ENCODE measurements at places on chromosomes 4 and X.

GRCh38 chr4:145829629-145830395 is 108.8 kb downstream of the ZNF827 start:
- DNase-seq = no peak

DNA sequence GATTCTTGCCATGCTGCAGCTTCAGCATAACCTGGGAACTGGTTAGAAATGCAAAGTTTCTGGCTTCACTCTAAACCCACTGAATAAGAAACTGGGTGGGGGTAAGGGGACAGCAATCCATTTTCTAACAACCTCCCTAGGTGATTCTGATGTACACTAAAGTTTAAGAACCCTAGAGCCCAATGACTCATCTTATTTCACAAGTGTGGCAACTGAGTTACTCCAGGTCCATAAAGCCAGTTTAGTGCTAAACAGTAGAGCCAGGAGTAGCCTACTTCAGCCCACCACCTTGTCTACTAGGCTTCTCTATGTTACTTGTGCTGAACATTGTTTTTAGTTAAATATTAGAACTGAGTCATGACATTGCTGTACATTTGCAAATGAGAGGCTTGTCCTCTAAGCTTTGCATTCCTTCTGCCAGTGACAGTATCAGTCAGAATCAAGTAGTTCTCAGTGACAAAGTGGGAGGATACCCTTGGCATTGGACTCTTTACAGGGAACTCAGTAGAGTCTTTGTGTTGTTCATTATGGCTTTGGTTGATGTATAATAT is 518.0 kb downstream of the RPA4 start:
- DNase-seq = no peak

GRCh38 chrX:118373538-118373937 is 27.6 kb downstream of the WDR44 start:
- no peak for DNase-seq

DNA sequence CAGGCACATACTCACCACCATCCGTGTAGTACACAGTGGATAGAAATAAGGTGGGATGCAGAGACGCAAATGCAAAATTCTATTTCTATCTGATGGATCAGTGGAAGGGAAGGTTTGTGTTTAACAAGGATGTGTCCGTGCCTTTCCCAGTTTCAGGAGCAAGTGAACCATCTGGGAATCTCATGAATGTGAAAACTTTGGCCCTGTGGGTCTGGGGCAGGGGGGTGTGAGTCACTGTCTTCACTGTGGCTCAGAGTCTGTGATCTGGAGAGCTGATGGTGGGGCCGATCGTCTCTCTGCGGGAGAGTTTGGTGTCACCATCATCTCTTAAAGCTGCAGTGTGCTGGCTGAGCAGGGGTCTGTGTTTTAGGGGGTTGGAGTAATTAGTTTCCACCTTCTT is 179.3 kb upstream of the STS start:
- no peak for DNase-seq

GRCh38 chrX:69919749-69920148 is 130.0 kb downstream of the AWAT2 start:
- no peak for DNase-seq

DNA sequence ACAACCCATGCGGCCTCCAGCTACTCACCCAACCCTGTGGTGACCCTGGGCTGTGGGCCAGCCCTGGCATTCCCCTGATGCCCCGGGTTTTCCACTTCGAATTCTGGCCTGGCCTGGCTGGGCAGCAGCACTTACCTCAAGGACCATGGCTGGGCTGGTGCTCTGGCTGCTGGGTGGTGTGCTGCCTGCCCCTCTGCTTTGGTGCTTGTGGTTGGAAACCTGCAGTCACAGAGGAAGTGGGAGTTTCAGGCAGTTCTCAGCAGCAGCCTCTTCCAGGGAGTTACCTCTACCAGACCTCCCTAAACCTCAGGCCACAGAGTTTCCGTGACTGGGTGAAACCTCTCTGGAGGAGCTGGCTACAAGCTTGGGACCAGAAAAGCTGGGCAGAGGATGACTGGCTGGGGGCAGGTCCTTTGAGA is at the start of gene CXCR3:
TSS of gene CXCR3 (minus strand) at position 209 of the 419 bp plus-strand sequence. CDS start at position 147, 62 bp downstream.
- no peak for DNase-seq

DNA sequence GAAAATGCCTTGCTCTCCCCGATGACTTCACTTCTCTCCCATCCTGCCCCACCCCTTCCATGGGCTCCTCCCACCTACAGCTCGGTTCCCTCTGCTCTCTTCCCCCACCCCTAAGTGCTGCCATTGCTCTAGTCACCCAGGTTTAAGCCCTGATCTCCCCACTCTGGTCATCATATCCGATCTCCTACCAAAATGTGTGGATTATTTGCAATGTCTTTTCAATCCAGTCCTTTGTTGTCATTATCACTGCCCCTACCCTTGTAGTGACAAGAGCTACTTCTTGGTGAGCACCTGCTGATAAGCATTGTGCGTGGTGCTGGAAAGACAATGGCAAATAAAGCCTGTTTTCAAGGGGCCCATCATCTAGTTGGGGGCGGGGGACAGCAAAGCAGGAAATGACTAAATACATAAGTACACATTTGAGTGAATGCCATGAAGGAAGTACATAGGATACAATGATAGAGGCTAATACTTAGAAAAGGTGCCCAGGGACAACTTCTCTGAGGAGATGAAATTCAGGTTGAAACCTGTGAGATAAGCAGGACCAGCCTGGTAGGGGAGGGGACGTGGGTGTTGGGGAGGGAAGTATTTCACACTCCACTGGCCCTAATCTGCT is 63.8 kb downstream of the DLG3 start:
- no peak for DNase-seq

GRCh38 chr4:1658146-1658545 is 26.0 kb downstream of the FAM53A start:
- no peak for DNase-seq

DNA sequence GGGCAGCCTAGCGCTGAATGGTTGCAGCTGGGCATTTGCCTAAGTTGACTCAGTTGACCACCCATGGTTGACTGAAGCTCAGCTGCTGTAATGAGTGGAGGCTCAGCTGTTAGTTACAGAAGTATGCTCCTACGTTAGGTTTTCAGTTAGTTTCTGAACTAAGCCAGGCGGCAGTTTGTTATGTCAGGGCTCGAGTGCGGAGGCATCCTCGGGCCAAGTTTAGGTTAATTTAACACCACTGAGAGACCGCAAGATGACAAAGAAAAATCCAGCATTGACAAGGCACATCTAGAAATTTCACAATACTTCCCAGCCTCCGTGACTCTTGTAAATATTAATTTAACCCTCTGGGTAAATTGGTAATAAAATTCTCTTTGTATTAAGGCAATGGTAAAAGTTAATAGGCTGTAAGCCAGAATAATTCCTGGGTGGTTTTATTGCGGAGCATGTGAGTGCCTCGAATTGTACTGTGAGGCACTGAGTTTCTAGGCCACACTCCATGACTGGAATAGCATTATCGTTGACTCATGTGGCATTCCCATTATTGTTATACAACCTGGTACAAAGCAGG is 33.1 kb upstream of the CDKN2AIP start:
- no peak for DNase-seq

DNA sequence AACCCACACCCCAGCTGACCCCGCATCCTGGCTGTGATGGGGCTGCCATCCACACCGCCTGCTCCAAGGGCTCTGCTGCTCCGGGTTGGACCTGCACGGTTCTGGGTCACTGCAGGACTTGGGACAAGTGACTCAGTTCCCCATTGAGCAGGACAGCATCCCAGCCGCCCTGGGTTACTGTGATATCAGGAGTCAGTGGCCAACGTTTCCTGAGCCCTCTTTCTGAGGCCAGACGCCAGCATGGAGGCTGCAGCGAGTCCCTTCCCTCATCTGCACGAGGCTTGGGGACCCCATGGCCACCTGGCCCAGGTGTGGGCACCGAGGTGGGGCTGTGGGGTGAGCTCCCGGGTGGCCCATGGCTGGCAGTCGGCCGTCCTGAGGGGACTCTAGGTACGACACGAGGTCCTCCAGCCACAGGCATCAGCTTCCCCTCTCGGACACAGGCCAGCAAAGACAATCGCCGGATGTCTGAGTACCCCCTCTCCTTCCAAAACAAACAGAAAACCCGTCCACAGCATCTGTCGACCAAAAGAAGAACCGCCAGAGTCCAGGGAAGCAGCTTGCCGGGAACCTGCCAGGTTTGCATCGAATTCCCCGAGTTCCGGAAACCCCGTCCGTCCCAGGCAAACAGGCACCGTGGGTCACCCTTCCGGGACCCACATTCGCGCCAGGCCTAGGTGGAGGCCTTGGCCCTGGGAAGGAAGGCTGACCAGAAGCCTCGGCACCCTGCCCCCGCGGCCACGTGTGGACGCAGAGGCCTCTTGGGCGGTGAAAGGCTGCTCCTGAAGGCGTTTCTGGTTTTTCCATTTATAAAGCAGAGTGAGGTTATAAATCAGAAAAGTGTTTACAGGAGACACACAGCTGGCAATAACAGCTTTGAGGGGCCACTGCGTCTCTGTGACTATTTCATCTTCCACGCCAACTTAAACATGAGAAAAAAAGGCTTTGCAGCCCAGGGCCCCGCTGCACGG is 136.0 kb downstream of the FAM53A start:
- DNase-seq = no peak

GRCh38 chr4:156763511-156763910 is 208.1 kb downstream of the PDGFC start:
- no peak for DNase-seq

DNA sequence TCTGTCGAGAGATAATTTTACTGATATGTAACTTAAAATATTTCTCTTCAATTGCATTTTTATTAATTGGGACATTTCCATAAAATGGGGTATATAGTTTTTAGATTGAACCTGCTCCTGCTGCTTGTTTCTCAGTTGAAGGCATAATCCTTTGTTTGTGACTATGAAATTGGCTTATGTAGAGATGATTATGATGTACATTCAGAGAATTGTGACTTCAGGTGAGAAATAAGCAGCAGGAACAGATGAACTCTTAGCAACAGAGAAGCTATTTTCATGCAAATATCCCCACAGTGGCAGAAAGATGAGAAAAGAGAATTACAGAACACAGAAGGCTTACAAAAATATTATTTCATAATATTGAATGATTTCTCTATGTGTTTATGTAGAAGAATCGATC is 1499.5 kb upstream of the ADGRL3 start:
- DNase-seq = no peak

DNA sequence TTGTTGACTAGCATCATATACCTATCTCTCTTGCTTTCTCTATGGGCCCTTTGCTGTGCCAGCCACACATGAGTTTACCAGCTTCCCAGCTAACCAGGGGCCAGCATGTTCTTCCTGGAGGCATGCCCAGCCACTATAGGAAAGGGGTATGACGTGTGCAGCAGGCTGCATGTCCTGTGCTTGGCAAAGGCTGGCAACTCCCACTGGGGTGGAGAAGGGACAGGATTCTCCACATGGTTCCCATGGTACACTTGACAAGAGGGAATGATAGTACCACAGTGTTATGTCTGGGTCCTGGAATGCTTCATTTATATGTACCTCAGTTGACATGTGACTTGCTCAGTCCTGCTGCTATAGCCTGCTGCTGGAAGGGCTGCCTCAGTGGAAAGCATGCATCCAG is 78.8 kb downstream of the TMEM164 start:
- DNase-seq = no peak

DNA sequence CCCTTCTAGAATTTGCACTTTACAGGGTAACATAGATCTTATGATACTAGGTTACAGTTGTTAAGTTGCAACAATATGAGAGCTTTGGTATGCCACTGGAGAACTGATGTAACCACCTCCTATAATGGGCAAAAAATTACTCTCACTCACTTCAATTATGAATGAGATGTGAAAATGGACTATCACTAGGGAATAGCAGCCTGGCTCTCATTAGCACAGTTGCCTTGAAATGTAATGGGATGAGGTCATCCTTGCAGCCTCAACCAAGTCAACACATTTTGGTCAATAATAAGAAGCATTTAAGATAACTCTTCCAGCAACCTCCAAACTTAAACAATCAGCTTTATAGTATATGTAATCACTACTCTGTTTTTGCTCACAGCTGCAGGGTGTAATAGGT is 69.4 kb downstream of the TBC1D9 start:
- no peak for DNase-seq

GRCh38 chr4:1344696-1345095 is 2.3 kb upstream of the UVSSA start:
- no peak for DNase-seq

DNA sequence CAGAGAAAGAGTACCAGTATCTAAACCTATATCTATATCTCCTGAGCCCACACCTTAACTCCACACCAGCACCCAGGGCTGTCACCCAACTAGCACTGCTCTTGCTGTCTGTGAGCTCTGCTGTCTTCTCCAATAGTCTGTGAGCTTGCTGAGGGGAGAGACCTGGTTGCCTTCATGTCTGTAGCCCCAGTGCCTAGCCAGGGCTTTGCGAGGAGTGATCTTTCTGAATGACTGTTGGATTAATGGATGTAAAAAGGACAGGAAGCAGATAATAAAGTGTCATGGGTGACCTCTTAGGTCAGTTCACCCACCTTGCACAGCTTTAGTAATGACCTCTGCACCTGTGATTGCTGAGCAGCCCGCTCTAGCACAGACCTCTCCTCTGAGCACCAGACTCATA is 30.5 kb downstream of the CNGA2 start:
- no peak for DNase-seq

DNA sequence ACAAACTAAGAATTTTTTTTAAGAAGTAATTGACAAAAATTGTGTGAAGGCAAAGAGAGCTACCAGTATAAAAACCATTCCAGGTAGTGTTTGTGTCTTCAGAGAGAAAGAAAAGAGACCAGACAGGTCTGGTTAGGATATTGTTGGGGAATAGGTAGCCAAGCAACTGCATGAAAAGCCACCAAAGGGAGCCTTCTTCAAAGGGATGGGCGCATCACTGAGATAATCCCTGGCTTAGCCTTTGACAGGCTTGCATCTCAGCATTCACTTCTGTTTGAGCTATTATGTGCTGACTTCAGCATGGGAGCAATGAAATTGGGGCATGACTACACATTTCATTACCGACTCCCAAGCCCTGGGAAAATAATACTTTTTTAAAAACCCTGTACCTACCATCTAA is 496.6 kb downstream of the IL1RAPL1 start:
- no peak for DNase-seq

- DNase-seq = peak; percentile 55
Observed at GRCh38 chrX:44167116-44167515, 176.4 kb downstream of the EFHC2 start.

GRCh38 chr4:105102016-105102415 is 44.7 kb upstream of the TET2 start:
- DNase-seq = no peak

DNA sequence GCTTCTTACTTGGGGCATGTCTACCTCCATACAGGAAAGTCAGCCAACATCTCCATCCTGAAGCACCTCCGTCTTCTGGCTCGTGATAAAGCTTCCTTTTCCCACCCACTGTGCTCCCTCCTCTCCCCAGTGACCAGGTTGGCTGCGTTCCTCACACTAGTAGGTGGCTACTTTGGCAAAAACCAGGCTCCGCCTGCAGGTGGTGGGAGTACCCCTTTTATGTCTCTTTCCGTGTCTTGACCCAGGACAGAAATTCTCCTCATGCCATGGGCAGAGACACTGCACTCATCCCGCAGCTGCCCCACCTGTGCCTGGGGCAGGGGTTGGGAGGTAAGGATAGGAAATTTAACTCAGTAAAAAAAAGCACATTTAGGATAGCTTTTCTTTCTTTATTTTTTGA is 50.9 kb downstream of the ENPP6 start:
- no peak for DNase-seq

Measured in suppressor macrophage (primary cell).